Spinal cord (tissue), 10 donors: ENCODE measurements at places on chromosomes 12 and 14. TPM values are rescaled to one million over a fixed set of nuclear protein-coding genes. Genes with fewer than 3 reads are reported as not detected.

PTPRQ gene
- total RNA-seq, result 1.7 TPM

OR6C6 gene
- total RNA-seq, result not detected

P2RX2 gene
- total RNA-seq, result 0.06 TPM

BMP4 gene
- total RNA-seq, result 9.7 TPM

IL22 gene
- total RNA-seq, result not detected

TMEM30B gene
- 11.8 TPM for total RNA-seq

USP44 gene
- total RNA-seq, result 1.3 TPM

CCDC196 gene
- total RNA-seq, result not detected

STXBP6 gene
- 49.3 TPM for total RNA-seq

HCAR1 gene
- 1.7 TPM for total RNA-seq

ARMH4 gene
- 25.7 TPM for total RNA-seq

A2M gene
- 263 TPM for total RNA-seq

OR9K2 gene
- total RNA-seq, result not detected

AQP2 gene
- not detected for total RNA-seq
